Fibroblast of mammary gland (primary cell): ENCODE measurements at places on chromosomes 7 and 10.

- no peak for DNase-seq
These were observed 25.1 kb downstream of the PUS7 start for GRCh38 chr7:105497016-105497415.

- no peak for DNase-seq
These were observed 41.8 kb downstream of the FAM204A start for GRCh38 chr10:118300320-118300719.

DNA sequence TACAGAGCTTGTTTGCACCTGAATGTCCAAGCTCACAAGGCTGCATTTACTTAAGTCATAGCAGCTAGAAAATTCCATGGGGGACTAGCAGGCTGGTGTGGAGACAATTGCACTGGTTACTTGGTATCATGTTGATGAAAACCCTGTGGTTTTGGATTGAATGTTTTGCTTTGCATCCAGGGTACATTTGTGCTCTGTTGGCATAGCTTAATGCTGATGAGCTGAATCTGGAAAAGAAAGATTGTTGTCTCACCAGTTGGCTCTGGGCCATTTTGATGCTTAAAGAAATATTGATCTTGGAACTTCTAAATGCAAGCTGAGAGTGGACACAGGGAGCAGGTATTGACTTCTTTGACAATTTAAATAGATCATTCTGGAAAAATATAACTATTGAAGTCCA is 122.5 kb upstream of the MBL2 start:
- no peak for DNase-seq

DNA sequence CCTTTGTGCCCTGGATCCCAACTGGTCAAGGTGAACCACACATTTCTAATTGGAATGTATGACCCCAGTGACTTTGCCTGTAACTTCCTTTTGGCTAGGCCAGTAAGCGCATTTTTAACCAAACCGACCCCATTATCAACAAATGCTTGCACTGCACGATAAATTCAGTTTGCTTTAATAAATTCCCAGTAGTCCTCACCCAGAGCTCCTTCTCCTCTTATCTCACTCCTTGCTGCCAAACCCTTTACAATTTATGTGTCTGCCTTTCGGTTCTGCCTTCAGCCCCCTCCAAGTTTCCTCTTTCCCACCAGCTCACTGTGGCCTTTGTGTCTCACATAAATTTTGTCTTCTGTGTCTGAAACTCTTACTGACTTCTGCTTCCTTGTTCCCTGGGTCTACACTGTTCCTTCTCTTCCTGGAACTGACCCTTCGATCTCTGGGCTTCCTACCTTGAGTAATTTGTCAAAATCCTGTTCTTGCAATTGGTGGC is 59.0 kb downstream of the TBXAS1 start:
- DNase-seq, result no peak

DNA sequence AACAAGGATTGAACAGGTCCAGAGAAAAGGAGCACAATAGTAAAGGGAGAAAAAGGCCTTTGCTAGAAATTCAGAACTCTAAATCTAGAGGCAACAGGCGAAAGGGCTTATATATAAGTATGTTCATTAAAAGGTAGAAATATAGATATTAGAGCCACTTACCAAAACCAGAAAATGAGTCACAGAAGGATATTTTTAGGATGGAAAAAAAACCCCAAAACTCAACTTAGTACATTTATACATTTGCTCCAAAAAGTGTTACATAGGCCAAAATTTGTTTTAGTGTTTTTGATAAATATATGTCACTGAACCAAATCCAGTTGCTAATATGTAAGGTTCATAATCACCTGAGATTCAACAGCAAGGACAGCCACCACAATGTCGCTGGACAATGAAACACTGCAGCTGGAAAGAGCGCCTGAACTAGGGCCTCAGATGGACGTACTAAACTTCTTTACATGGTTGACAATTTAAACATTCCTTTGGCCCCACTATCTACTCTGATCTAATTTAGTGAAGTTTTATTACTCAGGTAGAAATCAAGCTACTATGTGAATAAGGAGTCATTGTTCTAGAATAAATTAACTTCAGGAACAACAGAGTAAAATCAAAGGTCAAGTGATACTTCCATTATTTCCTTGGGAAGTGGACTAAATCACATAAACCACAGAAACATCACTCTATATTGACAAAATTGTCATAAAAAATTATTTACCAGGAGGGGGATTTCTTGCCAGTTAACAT is 10.9 kb downstream of the FAM3C start:
- no peak for DNase-seq

- DNase-seq, result peak; percentile 33
These were observed 66.2 kb upstream of the CCNY start for GRCh38 chr10:35270100-35270499.

DNA sequence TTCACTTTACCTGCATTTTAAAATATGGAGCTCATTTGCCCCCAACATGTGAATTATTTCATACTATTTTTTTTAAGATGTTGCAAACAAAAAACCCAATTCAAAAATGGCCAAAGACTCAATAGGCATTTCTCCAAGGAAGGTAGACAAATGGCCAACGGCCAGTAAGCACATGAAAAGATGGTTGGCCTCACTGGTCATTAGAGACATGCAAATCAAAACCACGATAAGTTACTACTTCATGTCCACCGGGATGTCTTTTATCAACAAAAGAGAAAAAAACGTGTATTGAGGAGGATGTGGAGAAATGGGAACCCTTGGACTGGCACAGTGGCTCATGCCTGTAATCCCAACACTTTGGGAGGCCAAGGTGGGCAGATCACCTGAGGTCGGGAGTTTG is 3.4 kb upstream of the CTBP2 start:
- no peak for DNase-seq

GRCh38 chr10:11594589-11595394 is 16.7 kb downstream of the USP6NL start:
- DNase-seq, result no peak

GRCh38 chr10:34254596-34254995 is 560.5 kb downstream of the PARD3 start:
- DNase-seq, result peak; percentile 82

GRCh38 chr10:26156019-26156418 is 60.6 kb upstream of the GAD2 start:
- DNase-seq, result no peak

DNA sequence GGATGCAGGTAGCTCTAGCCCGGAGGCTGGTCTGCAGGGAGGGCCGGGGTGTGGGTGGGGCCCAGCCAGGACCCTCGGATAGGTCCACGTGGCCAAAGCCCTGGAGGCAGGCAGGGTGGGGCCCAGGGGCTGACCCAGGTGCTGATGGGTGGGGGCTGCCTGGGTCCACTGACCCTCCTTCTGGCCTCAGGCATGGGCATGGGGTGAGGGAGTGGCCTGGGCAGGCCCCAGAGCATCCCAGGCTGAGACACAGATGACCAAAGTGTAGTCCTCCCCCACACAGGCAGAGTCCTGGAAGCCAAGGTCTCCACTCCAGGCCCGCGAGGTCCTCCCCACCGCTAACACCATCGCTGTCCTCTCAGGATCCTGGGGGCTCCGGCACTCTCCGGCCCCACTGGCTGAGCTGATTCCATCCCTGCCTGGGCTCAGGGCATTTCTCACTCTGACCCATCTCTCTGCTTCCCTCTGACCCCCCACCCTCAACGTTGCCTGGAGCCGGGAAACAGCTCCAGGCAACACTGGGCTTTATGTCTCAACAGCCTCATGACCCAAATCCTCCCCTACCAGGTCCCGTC is 20.7 kb upstream of the PPP2R2D start:
- DNase-seq, result no peak

DNA sequence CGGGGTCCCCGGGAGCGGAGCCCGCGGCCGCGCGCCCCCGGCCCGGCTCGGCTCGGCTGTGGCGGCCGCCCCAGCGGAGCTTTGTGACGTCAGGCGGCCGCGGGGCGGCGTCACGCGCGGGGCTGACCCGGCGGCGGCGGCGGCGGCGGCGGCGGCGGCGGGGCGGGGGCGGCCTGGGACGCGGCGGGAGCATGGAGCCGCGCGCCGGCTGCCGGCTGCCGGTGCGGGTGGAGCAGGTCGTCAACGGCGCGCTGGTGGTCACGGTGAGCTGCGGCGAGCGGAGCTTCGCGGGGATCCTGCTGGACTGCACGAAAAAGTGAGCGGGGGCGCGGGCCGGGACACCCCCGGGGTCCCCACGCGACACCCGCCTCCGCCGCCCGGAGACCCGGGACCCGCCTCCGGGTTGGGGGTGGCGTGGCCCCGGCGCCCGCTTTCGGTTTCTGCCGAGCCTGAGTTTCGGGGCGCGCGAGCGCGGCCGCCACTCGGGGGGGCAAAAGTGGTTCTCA is at the start of gene PWWP2B:
Gene PWWP2B (plus strand): TSS at position 165 of the 506 bp plus-strand sequence. CDS start 27 bp downstream, at position 192.
- no peak for DNase-seq

DNA sequence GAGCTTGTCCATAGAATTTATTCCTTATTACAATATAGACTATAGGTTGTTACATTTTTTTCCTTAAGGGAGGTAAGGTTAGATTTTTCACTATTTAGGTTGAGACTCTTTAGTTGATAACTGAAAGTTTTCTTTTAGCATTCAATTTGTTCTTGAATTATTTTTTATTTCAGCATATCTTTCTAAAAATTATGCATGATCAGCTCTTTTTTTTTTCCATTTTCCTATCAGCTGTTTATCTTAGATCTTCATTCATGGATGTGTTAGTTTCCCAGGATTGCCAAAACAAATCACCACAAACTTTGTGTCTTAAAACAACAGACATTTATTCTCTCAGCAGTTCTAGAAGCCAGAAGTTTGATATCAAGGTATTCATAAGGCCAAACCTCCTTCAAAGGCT is 915.9 kb upstream of the C7orf33 start:
- DNase-seq, result no peak

GRCh38 chr7:45028138-45028919 is 28.3 kb downstream of the CCM2 start:
- DNase-seq, result no peak

DNA sequence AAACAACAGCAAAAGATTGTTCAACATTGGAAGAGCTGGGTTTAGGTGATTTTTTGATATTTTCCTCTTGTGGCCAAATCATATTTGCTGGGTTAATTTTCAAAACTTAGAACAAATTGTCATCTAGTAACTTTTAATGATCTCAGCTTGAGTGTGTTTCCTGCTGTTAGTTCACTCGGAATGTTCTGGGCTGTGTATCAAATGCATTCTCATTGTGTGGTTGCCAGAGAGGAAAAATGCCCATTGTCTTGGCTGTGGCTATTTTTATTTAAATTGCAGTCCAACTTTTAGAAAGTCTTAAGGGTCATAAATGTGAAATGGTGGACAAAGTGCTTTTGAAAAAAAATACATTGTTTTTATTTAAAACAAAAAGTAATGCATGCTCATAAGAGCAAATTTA is 542.0 kb downstream of the TNS3 start:
- DNase-seq, result peak; percentile 49
